ENCODE measurements at places on chromosomes 7 and 10.

GRCh38 chr7:105218939-105219770 lies 169.6 kb downstream of the SRPK2 start:
- DNase-seq = no peak

- DNase-seq = no peak
Measured at GRCh38 chr10:66931949-66932343, 6.1 kb downstream of the LRRTM3 start.

GRCh38 chr7:42263971-42264370 lies 27.0 kb upstream of the GLI3 start:
- no peak for DNase-seq

DNA sequence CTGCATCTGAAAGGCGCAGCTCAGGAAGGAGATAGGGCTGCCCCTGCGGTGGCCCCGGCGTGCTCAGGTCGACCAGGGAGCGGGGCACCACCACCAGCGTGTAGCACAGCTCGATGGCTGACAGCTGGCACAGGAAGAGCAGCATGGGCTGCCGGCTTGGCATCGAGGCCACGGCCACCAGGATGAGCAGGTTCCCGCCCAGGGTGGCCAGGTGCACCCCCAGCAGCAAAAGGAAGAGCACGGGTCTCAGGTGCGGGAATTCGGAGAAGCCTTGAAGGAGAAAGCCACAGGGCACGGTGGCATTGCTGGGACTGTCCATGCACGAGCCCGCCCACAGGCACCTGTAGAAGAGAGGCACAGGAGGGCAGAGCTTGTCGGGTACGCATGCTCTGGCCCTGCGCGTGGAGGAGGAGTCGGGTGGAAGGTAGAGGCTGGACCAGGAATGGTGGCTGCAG lies 33.9 kb downstream of the TAS2R41 start:
- no peak for DNase-seq

DNA sequence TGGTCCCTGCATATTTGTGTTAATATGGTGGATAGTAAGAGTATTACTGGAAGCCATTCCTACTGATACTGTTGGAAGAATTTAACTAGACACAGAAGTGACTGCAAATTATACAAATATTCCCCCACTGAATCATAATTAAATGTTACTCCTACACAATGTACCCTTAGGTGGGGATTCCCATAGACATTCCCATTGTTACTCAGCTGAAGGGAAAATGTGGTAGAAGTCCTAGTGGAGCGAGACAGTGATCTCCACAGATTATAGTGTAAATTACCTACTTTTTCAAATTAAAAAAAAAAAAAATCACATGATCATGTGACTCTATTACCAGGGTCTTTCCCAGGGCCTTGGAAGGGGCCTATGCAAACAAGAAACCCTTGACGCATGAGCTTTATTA lies 611.8 kb downstream of the LRMDA start:
- no peak for DNase-seq

DNA sequence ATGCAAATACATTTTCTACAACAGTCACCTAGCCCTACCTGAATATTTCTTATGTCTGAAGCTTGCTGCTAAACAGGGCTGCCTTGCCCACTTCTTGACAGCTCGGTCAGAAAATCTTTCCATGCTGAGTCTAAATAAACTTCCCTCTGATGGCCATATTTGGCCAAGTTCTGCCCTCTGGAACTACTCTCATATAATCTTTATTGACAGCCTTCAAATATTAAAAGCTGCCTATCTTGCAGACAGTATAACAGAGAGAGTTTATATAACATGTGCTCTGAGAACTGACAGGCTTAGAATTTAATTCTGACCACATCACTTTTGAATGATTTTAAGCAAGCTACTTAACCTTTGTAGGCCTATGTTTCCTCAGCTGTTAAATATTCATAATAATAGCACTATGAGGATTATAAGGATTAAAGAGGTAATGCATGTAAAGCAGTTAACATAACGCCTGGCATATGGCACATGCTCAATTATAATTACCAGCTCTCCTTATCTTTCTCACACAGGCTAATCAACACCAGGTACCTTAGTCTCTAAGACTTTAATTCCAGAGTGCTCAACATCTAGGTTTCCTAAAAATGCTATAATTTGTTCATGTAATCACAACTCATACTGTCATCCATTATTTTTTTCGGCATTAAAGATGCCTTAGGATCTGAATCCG lies 334.1 kb downstream of the HPSE2 start:
- DNase-seq = no peak

GRCh38 chr7:116261904-116262303 lies 51.6 kb downstream of the TES start:
- no peak for DNase-seq

GRCh38 chr10:71512312-71512711 lies 115.6 kb downstream of the CDH23 start:
- DNase-seq = no peak

GRCh38 chr10:85149766-85150165 lies 821.4 kb downstream of the CCSER2 start:
- no peak for DNase-seq

GRCh38 chr7:144063710-144064109 lies 5.9 kb upstream of the OR2A25 start:
- DNase-seq = peak; percentile 5

- DNase-seq = no peak
Measured at GRCh38 chr7:116552602-116553001, 27.8 kb downstream of the CAV1 start.

DNA sequence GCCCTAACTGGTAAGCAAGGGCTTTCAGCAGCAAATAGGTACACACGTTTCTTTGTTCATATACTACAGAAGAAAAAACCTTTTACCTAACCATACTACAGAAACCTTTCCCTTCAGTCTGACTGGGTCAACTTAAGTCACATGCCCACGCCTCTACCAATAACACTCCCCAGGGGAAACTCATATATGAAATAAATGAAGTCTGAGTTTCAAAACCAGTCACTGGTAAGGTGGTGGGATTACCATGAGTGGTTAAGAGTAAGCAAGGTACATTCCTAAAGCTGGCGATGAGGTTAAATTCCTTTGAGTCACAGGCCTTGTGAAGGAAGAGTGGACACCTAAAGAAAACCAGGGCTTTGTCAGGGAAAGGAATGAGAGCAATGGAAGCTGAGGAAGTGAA lies 21.4 kb upstream of the KIF20B start:
- DNase-seq = no peak

- no peak for DNase-seq
Measured at GRCh38 chr7:91307467-91307866, 43.2 kb downstream of the FZD1 start.

- DNase-seq = no peak
Measured at GRCh38 chr10:35574924-35575352, 30.2 kb upstream of the GJD4 start.

DNA sequence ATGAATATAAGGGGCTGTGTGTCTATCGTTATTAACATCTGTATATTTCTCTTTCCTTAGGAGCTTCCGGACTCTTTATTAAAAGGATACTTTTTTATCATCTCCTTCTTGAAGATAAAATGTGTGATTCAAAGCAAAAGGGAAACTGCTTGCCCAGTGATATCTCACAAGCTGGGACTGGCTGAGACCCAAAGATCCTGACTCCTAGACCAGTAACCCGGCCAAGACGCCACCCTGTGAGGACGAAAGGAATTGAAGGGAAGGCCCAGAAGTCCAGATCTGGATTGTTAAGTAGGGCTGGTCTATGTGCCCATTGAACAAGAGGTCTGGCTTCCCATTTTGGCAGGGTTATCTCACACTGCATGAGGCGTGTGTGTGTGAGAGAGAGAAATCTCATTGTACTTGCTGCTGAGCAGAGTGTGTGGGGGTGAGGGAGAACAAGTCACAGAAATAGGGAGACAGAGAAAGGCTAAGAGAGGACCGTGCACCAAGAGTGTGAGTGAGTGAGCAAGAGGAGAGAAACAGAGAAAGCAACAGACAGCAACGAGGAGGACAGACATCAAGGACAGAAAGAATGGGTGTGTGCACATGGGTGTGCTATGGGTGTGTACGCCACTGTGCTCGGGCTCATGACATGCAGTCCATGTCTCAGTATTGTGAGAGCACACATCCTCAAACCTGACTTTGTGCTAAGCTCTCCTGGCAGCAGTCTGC lies 75.4 kb downstream of the PLXNA4 start:
- DNase-seq = no peak

Measured in CD4-positive, alpha-beta T cell treated with Interleukin-1 beta for 1 hour (primary cell).